Lower lobe of right lung (tissue), 2 donors: ENCODE measurements at places on chromosomes 6 and 20. TPM values are rescaled to one million over a fixed set of nuclear protein-coding genes. Genes with fewer than 3 reads are reported as not detected.

Gene NHSL1
- total RNA-seq: 63.7 TPM

Gene CDS2
- 63.3 TPM for total RNA-seq

- no peak overlapping the region for H3K4me3 ChIP-seq
- peak; percentile 96 for DNase-seq
- H3K27ac ChIP-seq: peak overlapping the region; percentile 63
- no peaks in the 10 kb centered on the region for H3K36me3 ChIP-seq
Observed at GRCh38 chr6:43724914-43725642, 37.5 kb upstream of the MRPS18A start.

- H3K36me3 ChIP-seq: no peaks in the 10 kb centered on the region
- no peak overlapping the region for H3K27ac ChIP-seq
Observed at GRCh38 chr20:54203281-54203680, 4.6 kb upstream of the PFDN4 start.

DNA sequence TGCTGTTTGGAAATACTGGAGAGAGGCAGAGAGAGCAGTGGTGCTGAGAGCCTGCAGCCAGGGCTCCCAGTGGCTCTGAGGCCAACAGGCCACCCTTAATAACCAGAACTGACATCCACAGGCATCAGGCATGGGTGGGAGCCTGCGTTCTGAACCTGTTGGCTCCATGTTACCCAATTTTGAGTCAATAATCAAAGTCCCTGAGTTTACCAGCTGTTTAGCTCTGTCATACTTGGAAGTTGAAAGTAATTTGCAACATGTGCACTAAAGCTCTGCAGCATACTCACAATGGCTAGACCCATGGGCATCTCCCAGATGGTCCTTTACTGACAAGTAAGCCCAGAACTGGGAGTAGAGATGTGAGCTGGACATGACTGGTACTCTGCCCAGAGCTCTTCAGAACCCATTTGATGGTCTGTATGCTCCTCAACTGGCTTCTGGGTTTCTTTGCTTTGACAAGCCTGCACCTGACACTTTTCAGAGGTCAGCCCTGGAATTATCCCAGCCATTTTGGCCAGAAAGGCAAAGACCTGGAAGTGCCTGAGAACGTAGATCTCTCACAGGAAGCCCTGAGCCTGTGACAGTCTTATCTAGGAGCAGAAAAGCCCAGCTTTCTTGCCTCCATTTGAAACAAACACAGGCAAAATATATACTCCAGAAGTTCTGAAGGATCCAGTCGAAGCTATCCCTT, 122.4 kb upstream of the CITED2 start:
- no peaks in the 10 kb centered on the region for H3K27me3 ChIP-seq
- DNase-seq: no peak
- no peak overlapping the region for H3K27ac ChIP-seq
- no peaks in the 10 kb centered on the region for H3K4me1 ChIP-seq

Gene FABP7
- not detected for total RNA-seq

Gene OSBPL2
- total RNA-seq: 56.0 TPM

Gene SDHAF4
- total RNA-seq: 10.8 TPM

Gene MAS1
- total RNA-seq: not detected

DNA sequence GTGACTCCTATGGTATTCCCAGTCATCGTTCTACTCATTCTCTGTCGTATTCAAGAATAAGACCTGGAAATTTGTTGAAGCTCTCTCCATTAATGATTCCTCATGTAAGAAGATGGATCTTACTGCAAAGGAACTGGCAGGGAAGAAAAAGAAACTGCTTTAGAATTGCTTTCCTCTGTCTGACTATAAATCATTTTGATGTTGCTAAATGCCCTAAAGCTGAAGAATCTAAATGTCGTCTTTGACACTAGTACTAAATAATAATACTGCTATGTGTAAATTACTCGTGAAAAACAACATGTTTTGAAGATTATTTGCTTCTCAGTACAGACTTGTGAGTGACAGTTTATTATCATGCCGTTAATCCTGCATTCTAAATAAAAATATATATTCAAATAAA, 20.5 kb upstream of the MYLIP start:
- H3K36me3 ChIP-seq: no peaks in the 10 kb centered on the region
- no peak for DNase-seq
- no peak overlapping the region for H3K27ac ChIP-seq
- H3K4me3 ChIP-seq: no peak overlapping the region
- H3K27me3 ChIP-seq: no peaks in the 10 kb centered on the region

Gene RBM24
- 1.2 TPM for total RNA-seq

Gene OSER1
- total RNA-seq: 32.9 TPM

- H3K27me3 ChIP-seq: no peaks in the 10 kb centered on the region
- peak overlapping the region; percentile 1 for H3K4me3 ChIP-seq
- H3K36me3 ChIP-seq: peaks cover 49% of the 10 kb centered on the region
- DNase-seq: no peak
- H3K27ac ChIP-seq: peak overlapping the region; percentile 65
- H3K4me1 ChIP-seq: no peaks in the 10 kb centered on the region
Observed at GRCh38 chr6:152184917-152185574, 377.6 kb downstream of the ESR1 start.

GRCh38 chr20:25177890-25178321, 17.6 kb upstream of the ENTPD6 start:
- H3K27ac ChIP-seq: peak overlapping the region; percentile 4
- H3K4me1 ChIP-seq: peaks cover 9% of the 10 kb centered on the region
- no peaks in the 10 kb centered on the region for H3K27me3 ChIP-seq
- peak; percentile 64 for DNase-seq
- no peak overlapping the region for H3K4me3 ChIP-seq
- H3K36me3 ChIP-seq: no peaks in the 10 kb centered on the region

Gene ATXN1
- total RNA-seq: 75.9 TPM

DNA sequence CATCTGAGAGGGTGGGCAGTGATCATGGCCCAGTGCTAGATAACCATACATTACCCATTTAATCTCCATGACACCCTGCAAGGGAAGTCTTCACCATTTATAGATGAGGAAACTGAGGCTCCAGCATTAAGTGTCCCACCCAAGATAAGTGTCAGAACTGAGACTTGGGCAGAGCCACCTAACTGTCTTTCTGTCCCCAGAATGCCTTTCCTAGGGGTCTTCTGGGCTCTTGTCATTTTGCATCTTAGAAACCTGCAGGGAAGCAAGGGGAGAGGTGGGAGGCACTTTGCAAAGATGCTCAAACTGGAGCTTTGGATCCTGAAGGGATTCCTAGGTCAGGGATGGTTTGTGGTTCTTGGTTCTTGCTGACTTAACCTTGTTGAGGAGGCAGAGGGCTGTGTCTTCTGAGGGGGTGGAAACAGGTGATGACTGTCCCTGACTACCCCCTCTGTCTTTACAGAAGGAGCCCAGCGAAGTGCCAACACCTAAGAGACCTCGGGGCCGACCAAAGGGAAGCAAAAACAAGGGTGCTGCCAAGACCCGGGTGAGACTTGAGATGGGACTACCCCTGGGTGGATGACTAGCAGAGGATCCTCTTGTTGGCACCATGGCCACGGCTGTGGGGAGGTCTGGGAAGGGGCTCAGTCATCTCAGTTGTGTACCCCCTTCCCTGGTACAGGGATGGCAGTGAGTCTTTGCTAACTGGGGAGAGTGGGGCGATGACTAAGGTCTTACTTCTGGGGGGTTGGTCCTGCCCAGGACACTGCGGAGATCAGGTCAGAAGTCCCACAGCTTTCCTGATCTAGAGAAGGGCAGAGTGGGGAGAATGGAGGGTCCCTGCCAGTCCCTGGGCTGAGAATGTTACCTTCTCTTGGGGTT, 5.8 kb downstream of the HMGA1 start:
- H3K4me3 ChIP-seq: no peak overlapping the region
- H3K27ac ChIP-seq: no peak overlapping the region
- peak; percentile 30 for DNase-seq

DNA sequence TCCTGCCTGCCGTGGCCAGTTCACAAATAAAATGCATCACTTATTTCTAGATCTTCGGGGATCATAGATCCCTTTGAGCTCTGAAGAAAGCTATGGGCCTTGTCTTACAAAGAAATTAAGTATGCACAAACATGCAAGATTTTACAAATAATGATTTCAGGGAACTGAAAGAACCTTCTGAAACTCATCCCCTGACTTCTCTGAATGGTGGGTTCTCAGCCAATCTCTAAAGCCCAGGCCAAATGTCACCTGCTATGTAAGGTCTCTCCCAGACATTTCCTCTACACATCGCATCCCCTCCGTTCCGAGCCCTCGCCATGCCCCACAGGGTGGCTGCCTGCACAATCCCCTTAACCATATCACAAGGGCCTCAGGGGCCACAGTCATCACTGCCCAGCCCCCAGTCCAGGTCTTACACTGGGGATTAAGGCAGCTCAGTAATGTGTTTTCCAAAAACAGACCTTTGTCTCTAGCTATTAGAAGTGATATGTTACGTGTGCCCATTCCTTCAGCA, 16.1 kb upstream of the ANKRD60 start:
- H3K27ac ChIP-seq: no peak overlapping the region
- peaks cover 87% of the 10 kb centered on the region for H3K36me3 ChIP-seq
- DNase-seq: no peak
- no peak overlapping the region for H3K4me3 ChIP-seq
- no peaks in the 10 kb centered on the region for H3K27me3 ChIP-seq

Gene FRK
- total RNA-seq: 7.4 TPM

- no peaks in the 10 kb centered on the region for H3K4me1 ChIP-seq
- H3K27ac ChIP-seq: no peak overlapping the region
- H3K27me3 ChIP-seq: no peaks in the 10 kb centered on the region
Observed at GRCh38 chr6:53151676-53152075, 3.0 kb upstream of the GCM1 start.

GRCh38 chr6:16402581-16402900, 164.2 kb downstream of the GMPR start:
- H3K4me1 ChIP-seq: no peaks in the 10 kb centered on the region
- no peaks in the 10 kb centered on the region for H3K36me3 ChIP-seq
- no peaks in the 10 kb centered on the region for H3K27me3 ChIP-seq
- H3K4me3 ChIP-seq: no peak overlapping the region
- no peak overlapping the region for H3K27ac ChIP-seq

Gene CCN6
- total RNA-seq: not detected

Gene PACSIN1
- total RNA-seq: not detected

DNA sequence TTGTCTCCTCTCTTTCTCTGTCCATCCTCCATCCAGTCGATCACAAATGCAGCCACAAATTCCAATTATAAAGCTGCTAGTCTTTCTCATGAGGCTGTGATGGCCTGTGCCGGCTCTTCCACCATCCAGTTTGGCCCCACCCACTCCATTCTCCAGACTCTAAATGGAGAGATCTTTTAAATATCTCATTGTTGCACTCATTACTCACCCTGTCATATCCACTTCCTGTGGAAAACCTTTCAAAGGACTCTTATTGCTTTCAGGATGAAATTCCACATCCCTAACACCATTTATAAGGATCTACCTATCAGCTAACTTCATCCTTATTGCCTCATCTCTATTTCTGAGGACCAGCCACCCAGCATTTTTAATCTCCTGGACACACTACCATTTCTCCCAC, 70.6 kb downstream of the NRN1 start:
- H3K27me3 ChIP-seq: no peaks in the 10 kb centered on the region
- H3K36me3 ChIP-seq: no peaks in the 10 kb centered on the region
- no peak overlapping the region for H3K4me3 ChIP-seq
